ENCODE measurements at places on chromosomes 12 and 14.

DNA sequence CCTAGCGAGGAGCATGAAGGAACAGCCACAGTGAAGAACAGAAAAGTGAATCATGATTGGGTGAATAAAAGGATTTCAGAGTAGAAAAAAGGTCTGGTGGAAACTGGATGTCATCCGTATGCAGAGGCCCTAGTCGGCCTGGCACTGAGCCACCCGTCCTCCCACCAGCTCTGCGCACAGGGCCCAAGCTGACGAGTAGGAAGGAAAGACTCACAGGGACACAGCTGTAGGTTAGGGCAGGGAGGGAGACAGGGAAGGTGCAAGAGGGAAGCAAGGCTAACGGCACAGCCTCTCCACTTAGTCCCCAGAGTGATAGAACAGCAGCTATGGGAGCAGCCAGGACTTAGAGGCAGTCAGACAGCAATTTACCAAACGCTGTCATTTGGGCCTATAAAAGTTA is 112.6 kb downstream of the KCNK10 start:
- DNase-seq: no peak

GRCh38 chr12:121925358-121925695 is 6.9 kb downstream of the CFAP251 start:
- DNase-seq: peak; percentile 28

GRCh38 chr14:75968456-75968855 is 13.3 kb downstream of the TGFB3 start:
- DNase-seq: no peak

GRCh38 chr14:90168425-90169105 is 87.8 kb upstream of the PSMC1 start:
- no peak for DNase-seq

DNA sequence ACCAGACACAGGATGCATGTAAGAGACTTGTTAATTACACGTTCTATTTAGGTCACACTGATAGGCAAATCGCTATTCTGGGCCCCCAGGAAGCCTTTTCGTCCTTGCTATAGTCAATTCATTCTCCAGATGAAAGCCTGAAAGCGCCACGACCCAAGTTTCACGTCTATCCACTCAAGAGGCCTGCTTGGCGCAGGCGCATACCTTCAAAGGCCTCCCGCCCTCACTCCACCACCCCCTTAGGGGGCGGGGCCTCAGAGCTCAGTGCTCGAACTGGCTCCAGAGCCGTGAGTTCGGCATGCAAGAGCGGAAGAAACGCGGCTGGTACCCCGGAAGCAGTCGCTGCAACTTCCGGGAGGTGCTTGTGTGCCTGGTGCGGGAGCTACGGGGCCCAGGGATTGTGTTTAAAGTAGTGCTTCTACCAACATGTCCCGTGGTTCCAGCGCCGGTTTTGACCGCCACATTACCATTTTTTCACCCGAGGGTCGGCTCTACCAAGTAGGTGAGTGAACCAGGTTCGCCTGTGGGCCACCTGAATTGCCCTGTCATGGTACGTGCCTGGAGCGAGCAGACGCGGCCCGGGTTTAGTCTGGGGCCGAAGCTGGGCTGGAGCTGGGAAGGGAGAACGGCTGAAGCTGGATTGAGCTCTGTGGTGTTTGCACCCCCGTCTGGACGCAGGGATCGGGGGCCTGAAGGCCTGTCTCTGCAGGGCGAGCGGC is at the start of gene PSMA6:
Gene PSMA6 (plus strand): TSS at position 332 of the 719 bp plus-strand sequence. CDS start 95 bp downstream, at position 427.
- peak; percentile 98 for DNase-seq

- no peak for DNase-seq
These were observed 17.2 kb downstream of the DERA start for GRCh38 chr12:15928346-15928745.

DNA sequence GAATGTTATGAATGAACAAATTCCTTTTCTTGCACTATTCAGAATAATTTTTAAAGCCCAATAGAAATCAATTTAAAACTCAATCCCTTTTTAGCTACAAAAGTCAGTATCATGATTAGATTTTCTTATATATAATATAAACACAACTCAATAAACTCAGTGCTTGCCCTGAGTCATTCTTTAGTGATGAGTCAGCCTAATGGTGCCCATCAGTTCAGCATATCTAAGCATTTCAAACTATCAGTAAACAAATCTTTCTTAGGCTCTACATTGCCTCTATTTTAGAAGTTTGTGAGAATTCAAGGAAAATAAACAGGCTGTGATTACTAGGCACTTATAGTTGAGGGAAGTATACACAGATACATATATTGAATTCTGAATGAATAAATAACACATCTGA is 179.6 kb downstream of the NELL2 start:
- DNase-seq: no peak

DNA sequence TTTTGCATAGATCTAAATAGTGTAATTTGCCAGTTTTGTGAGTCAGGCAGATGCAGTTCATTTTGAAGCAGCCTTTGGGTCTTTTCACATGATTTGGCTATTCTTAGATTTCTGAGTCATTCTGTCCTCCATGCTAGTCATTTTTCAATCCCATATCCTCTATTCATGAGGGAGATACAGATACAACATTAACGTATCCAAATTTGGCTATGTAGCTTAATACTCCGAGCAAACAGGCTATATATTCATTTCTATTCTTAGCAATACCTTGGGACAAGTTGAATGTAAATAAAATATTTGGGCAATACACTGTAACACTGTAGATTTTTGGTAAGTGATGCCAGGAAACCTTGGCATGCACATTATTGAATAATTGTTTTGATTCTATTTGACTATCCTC is 270.7 kb upstream of the PDE3A start:
- no peak for DNase-seq

GRCh38 chr12:78483767-78484315 is 380.7 kb upstream of the SYT1 start:
- DNase-seq: no peak

DNA sequence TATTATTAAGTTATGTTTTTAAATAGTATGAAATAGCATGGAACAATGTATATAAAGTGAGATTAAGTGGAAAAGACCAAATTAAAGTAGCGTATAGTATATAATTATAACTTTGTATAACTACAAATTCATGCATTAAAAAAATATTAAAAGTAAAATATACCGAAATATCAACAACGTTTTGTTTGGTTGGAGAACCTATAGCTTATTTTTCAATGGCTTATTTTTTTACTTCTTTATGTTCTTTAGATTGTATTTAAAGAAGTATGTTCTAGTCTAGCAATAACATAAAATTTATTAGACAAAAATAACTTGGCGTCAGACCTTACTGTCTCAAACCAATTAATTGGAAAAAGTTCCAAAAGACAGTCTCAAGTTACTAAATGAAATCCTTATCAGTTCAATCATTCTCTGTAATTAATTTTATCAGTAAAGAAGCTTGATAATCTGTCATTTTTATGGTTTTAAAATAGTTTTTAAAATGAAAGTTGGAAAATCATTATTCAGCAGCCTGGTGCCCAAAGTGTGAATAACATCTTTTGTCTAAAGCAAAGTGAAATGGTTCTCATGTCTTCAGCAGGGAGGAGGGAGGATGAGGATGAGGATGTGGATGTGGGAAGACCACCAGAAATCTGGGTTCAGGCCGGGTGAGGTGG is 46.7 kb downstream of the IRAK3 start:
- peak; percentile 14 for DNase-seq

DNA sequence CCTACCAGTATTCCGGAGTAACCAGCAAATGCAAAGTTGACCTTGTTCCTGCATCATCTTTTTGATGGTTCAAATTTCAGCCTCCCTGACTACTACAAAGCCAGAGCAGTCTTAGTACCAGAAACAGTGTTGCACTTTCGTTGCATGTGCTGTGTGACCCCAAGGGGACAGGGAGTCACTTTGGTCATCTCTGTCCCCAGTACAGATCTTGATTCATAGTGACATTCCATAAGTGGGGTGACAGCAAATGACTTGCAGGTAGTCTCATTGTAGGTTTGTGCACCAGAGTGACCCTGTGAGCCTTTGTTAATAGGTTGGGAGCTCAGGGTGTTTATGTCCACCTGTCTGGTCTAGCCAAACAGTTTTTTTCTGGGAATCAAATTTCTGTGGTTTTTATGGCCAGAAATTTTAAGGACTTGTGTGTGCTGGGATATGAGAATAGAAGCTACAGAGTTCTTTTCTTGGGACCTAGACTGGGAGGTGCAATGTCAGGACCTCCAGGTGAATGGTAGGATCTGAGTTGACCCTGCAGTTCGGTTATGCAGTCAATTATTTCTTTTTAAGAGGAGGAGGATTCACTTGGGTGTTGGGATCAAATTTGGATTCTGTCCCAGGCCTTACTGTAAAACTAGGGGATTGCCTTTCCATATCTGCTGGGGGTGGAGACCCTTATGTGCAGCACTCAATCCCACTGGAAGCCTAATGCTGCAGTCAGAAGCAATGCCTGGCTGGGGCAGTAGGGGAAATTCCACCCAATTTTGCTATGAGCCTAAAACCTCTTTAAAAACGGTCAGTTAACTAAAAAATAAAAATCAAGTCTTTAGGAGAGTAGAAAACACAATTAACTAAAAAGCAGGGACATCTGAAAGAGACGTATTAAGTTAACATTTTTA is 10.1 kb downstream of the EIF5 start:
- DNase-seq: no peak

GRCh38 chr12:132154941-132155770 is 10.9 kb downstream of the NOC4L start:
- DNase-seq: peak; percentile 54

DNA sequence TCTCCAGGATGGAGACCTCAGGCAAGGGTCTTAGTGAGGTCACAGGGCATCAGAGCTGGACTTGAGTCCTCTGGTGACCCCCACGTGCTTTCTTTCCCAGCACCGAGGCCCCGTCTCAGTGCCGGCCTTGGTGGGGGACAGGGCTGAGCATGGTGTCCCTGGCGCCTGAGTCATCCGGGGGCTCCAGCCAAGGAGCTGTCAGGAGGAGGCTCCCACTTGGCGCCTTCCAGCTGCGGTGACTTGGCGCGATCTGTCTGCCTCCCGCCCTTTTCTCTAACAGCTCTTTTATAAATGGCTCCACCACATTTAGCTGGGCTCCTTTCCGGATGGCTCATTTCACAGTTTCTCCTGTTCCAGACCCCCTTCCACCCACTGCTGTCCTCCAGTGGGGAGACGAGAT is 60.4 kb downstream of the PRMT8 start:
- no peak for DNase-seq

GRCh38 chr12:18719922-18720510 is 17.8 kb downstream of the PLCZ1 start:
- DNase-seq: no peak

DNA sequence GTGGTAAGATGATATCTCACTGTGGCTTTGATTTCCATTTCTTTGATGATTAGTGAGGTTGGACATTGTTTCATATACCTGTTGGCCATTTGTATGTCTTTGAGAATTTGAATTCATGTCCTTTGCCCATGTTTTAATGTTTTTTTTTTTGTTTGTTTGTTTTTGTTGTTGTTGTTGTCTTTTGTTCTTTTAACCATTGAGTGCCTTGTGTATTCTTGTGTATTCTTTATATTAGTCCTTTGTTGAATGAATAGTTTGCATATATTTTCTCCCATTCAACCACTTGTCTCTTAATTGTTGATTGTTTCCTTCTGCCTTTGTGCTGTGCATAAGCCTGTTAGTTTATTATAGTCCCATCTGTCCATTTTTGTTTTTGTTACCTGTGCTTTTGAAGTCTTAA is 71.9 kb downstream of the FBXO33 start:
- no peak for DNase-seq

- peak; percentile 61 for DNase-seq
These were observed 84.0 kb upstream of the PTPRB start for GRCh38 chr12:70721216-70721615.

- no peak for DNase-seq
These were observed 100.9 kb upstream of the PKP2 start for GRCh38 chr12:32997471-32997870.

DNA sequence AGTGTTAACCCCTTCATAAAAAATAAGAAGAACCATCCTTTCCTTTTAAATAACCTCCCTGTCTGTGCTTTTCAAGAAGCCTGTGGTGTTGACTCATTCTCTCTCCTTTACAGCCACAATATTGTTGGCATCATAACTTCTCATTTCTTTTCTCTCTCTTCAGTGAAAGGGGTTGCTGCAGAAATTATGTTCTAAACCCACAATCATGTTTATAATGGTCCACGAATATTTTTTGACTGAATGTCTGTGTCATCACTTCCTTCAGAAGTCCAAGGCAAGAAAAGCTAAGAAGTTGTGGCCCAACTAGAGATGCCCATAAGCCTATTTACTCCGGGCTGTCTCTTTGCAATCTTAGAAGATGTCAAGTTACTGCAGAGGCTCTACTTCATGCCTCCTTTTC is 488.3 kb downstream of the APAF1 start:
- DNase-seq: no peak

DNA sequence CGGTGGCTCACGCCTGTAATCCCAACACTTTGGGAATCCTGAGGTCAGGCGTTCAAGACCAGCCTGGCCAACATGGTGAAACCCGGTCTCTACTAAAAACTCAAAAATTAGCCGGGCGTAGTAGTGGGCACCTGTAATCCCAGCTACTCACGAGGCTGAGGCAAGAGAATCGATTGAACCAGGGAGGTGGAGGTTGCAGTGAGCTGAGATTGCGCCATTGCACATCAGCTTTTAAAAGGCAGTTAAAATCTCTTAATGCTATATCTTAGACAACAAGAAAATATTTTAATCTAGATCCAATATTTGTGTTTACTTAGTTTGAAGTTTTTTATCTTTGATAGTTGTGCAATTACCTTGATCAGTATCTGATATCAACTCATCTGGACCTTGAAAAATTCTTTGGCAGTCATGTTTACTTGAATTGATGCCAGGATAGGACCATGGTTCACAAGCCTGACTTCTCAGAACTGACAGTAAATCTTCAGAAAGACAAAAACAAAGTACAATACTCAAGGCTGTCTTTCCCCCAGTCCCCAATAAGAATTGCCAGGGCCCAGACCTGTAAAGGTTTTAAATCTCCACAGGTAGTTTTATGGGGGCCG is 135.0 kb upstream of the AEBP2 start:
- no peak for DNase-seq

GRCh38 chr12:105262461-105263184 is 26.6 kb upstream of the APPL2 start:
- DNase-seq: no peak

DNA sequence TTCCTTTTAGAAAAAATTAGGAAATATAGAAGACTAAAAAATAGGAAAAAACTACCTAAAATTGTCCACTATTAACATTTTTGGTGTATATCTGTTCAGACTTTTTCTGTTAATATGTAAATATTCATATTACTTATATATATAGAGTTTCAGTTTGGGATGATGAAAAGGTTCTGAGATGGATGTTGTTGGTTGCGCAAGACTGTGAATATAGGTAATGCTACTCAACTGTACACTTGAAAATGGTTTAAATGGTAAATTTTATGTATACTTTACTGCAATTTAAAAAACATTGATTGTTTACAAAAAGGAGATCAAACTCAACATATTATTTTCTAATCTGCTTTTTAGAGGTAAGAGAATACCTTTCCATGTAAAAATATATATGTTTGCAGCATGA is 200.9 kb downstream of the RAD51B start:
- DNase-seq: no peak

DNA sequence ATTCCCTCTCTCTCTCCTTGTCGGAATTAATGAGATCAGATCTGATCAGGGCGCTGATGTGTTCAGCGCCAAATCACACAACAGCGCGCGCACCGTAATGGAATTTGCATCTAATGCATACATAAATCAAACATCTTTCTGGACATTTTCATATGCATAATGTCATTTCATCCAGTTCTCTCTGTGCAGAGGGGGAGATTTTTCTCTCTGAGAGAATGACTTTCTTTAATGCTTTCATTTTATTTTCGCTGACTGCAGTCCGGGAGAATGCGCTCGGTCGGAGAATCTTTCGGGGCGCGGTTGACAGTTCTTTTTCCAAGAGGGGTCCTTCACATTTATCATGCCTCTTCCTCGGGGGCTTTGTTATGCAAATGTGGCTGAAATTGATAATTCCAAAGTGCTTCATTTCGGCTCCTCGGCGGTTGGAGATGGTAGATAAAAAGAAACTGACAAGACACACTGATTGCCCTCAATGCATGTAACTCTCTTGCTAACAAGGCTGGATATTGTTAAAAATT is 615.9 kb downstream of the VRK1 start:
- peak; percentile 77 for DNase-seq

Data from retina (tissue), 1 donor.